ENCODE measurements at places on chromosomes 12 and 14. TPM values are rescaled to one million over a fixed set of nuclear protein-coding genes. Genes with fewer than 3 reads are reported as not detected.

DNA sequence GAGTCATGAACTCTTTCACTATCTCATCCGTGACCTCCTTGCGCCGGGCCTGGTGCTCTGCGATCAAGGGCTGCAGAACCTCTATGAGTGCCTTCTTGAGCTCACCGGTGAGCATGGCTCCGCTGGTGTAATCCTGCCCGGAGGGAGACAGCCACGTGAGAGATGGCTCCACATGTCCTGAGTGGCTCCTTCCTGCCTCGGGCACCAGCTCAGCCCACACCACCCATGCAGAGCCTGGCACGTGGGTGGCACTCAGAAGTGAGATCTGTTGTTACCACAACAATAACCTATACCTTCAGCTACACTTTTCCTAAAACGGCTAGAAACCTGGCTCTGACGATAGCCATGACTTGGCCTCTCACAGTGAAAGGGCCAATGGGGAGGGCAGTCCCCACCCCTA lies 11.8 kb downstream of the SLC25A47 start:
- no peaks in the 10 kb centered on the region for H3K27me3 ChIP-seq
- no peaks in the 10 kb centered on the region for H3K4me1 ChIP-seq
- no peak overlapping the region for H3K4me3 ChIP-seq

GRCh38 chr14:102525219-102525928 lies 15.8 kb upstream of the ANKRD9 start:
- H3K4me3 ChIP-seq: peak overlapping the region; percentile 57
- DNase-seq: no peak
- peak overlapping the region; percentile 83 for H3K27ac ChIP-seq
- H3K27me3 ChIP-seq: no peaks in the 10 kb centered on the region

GRCh38 chr14:63632932-63633514 lies 8.6 kb downstream of the WDR89 start:
- H3K4me1 ChIP-seq: no peaks in the 10 kb centered on the region
- DNase-seq: no peak
- H3K27me3 ChIP-seq: no peaks in the 10 kb centered on the region
- no peaks in the 10 kb centered on the region for H3K36me3 ChIP-seq
- H3K4me3 ChIP-seq: no peak overlapping the region
- no peak overlapping the region for H3K27ac ChIP-seq

- no peaks in the 10 kb centered on the region for H3K4me1 ChIP-seq
- no peaks in the 10 kb centered on the region for H3K27me3 ChIP-seq
- H3K36me3 ChIP-seq: no peaks in the 10 kb centered on the region
- H3K4me3 ChIP-seq: no peak overlapping the region
- no peak for DNase-seq
These were observed 182.0 kb downstream of the CACNA1C start for GRCh38 chr12:2234646-2235350.

- DNase-seq: no peak
- H3K27ac ChIP-seq: no peak overlapping the region
- no peaks in the 10 kb centered on the region for H3K36me3 ChIP-seq
- H3K4me1 ChIP-seq: no peaks in the 10 kb centered on the region
- H3K4me3 ChIP-seq: no peak overlapping the region
These were observed 114.5 kb downstream of the CMAS start for GRCh38 chr12:22160396-22161003.

The FAM186B gene
- 0.28 TPM for total RNA-seq

DNA sequence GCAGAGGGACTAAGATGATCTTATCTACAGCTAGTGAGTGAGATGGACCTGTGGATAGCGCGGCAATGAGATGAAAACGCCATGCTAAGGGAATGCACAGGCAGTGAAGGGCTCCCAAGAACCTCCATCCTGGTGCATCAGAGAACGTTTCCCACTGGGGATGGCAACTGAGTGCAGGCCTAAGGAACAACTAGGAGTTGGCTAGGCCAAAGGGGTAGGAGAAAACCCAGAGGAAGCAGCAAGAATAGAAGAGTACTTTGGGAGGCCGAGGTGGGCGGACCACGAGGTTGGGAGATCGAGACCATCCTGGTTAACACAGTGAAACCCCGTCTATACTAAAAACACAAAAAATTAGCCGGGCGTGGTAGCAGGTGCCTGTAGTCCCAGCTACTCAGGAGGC lies 24.6 kb upstream of the BATF start:
- no peak overlapping the region for H3K27ac ChIP-seq
- H3K27me3 ChIP-seq: no peaks in the 10 kb centered on the region
- H3K36me3 ChIP-seq: no peaks in the 10 kb centered on the region

The CCDC184 gene
- total RNA-seq: 1.4 TPM

The KSR2 gene
- total RNA-seq: 0.08 TPM

DNA sequence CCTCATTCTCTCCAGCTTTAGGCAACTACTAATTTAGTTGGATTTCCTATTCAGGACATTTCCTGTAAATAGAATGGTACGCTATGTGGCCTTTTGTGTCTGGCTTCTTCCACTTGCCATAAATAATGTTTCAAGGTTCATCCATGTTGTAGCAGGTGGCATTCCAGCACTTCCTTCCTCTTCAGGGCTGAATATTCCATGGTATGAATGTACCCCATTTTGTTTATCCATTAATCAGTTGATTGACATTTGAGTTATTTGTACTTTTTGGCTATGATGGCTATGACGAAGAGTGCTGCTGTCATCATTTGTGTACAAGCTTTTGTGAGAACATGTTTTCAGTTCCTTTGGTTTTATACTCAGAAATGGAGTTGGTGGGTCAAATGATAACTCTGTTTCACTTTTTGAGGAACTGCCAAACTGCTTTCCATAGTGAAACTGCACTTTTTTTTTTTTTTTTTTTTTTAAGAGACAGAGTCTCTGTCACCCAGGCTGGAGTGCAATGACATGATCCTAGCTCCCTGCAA lies 6.5 kb upstream of the CDK2AP1 start:
- H3K4me3 ChIP-seq: no peak overlapping the region
- no peaks in the 10 kb centered on the region for H3K27me3 ChIP-seq
- no peak for DNase-seq
- no peaks in the 10 kb centered on the region for H3K4me1 ChIP-seq
- no peaks in the 10 kb centered on the region for H3K36me3 ChIP-seq
- no peak overlapping the region for H3K27ac ChIP-seq

The RD3L gene
- 25.2 TPM for total RNA-seq

GRCh38 chr14:50790589-50790988 lies 40.4 kb downstream of the NIN start:
- H3K36me3 ChIP-seq: no peaks in the 10 kb centered on the region
- peak overlapping the region; percentile 48 for H3K4me3 ChIP-seq
- H3K27me3 ChIP-seq: no peaks in the 10 kb centered on the region
- H3K27ac ChIP-seq: peak overlapping the region; percentile 80

GRCh38 chr12:44603701-44604100 lies 272.4 kb downstream of the NELL2 start:
- no peak overlapping the region for H3K27ac ChIP-seq
- no peaks in the 10 kb centered on the region for H3K27me3 ChIP-seq
- H3K4me3 ChIP-seq: no peak overlapping the region
- no peak for DNase-seq

DNA sequence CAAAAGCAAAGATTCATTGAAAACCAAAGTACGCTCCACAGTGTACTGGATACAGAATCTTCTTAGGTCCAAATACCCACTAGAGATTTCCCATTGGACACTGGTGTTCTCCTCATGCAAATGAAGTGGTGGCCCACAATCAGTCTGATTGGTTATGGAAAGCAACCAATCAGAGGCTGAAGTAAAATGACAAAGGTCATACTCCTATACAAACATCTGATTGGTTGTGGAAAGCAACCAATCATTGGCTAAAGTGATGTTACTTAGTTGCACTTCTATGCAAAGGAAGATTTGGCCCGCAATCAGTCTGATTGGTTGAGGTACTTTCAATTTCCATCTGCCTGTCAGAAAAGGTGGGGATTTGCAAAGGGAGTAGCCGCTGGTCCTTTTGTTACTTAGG lies 1.3 kb upstream of the WASHC3 start:
- H3K27me3 ChIP-seq: no peaks in the 10 kb centered on the region
- H3K27ac ChIP-seq: no peak overlapping the region
- no peaks in the 10 kb centered on the region for H3K36me3 ChIP-seq
- no peak overlapping the region for H3K4me3 ChIP-seq
- H3K4me1 ChIP-seq: peaks cover 4% of the 10 kb centered on the region
- no peak for DNase-seq

DNA sequence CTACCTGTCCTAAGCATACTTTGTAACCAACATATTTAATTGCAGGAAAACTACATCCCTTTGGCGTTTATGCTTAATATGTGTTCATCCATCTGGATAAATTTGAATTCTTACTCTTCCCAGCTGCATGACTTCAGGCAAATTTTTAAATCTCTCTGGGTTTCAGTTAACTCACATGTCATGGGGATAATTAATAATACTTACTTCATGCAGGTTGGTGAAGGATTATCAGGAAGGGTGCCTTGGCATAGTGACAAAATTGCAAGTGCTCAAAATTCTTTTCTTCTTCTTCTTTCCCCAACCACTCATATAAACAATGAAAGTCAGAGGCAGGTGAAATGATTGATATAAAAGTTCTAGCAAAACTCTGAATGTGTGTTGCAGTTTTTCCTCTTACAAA lies 15.9 kb downstream of the SYT10 start:
- H3K27ac ChIP-seq: no peak overlapping the region
- no peaks in the 10 kb centered on the region for H3K27me3 ChIP-seq
- DNase-seq: no peak

- H3K27me3 ChIP-seq: no peaks in the 10 kb centered on the region
- H3K4me1 ChIP-seq: no peaks in the 10 kb centered on the region
- H3K36me3 ChIP-seq: no peaks in the 10 kb centered on the region
- no peak overlapping the region for H3K4me3 ChIP-seq
- H3K27ac ChIP-seq: no peak overlapping the region
These were observed 80.0 kb downstream of the DRAM1 start for GRCh38 chr12:101957252-101957959.

The KCNH3 gene
- total RNA-seq: 1.0 TPM

DNA sequence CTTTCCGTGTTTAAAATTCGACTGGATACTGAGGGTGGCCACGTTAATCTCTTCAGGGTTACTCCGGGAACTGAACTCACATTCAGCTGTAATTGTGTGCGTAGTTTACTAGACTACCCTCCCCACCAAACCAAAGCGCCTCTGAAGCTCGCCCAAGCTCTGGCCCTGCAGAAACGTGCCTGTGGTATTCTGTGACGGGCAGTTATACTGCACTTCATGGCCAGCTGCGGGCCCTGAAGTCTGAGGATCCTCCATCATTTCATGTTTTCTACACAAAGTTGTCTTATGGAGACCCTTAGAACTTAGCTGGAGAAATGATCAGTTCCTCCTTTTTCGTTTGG lies 688 bp downstream of the ZNF26 start:
- H3K4me3 ChIP-seq: peak overlapping the region; percentile 85
- no peaks in the 10 kb centered on the region for H3K27me3 ChIP-seq
- no peaks in the 10 kb centered on the region for H3K36me3 ChIP-seq
- no peaks in the 10 kb centered on the region for H3K4me1 ChIP-seq
- peak overlapping the region; percentile 84 for H3K27ac ChIP-seq

- no peaks in the 10 kb centered on the region for H3K27me3 ChIP-seq
- peak overlapping the region; percentile 90 for H3K27ac ChIP-seq
- H3K4me3 ChIP-seq: peak overlapping the region; percentile 84
- no peak for DNase-seq
- no peaks in the 10 kb centered on the region for H3K36me3 ChIP-seq
- H3K4me1 ChIP-seq: no peaks in the 10 kb centered on the region
These were observed 899 bp downstream of the TPCN1 start for GRCh38 chr12:113221997-113222729.

DNA sequence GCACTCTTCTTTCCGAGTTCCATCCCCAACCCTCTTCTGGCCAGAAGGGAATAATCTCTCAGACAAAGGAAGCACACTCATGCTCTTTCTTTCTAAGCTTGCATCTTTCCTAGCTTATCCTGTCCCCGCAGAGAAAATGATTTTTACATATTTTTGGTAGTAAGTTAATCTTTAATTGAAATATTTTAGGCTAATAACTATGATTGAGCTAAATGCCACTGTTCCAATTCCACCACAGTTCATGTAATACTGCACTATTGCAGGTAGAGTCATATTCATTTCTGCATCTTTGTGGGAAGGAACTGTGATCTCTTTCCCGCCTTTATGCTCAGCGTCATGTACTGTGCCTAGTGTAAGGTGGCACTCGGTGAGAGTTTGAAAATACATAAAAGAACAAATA lies 158.9 kb upstream of the FOXG1 start:
- H3K27ac ChIP-seq: no peak overlapping the region
- no peak overlapping the region for H3K4me3 ChIP-seq
- H3K36me3 ChIP-seq: no peaks in the 10 kb centered on the region
- H3K4me1 ChIP-seq: no peaks in the 10 kb centered on the region

DNA sequence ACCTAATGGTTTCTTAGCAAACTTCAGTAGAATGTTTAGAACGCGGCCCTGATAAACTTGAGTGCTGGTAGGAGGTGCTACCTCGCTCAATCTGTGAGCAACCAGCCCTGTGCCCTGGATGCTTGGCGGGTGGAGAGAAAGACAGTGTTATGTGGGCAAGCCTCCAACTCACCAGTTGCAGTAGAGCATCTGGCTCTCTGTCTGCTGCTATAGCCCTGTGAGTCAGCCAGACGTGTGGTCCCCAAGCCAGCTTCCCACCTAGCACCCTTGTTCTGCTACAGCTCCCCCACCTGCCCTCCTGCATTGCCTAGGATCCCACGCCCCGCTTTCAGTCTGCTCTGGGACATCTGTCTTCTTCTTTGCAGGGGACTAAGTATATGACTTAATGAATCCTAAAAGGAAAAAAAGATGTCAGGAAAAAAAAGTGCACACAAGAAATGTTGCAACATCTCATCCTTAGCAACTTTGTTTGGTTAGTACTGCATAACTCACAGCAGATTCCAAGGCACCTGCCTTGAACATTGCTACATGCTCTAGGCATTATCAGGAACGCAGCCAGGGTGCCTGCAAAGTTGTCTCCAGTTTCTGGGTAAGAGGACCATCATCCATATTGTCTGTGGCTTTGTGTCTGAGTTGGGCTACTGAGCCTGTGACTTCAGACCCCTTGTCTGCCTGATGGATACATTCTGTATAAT lies 13.6 kb downstream of the SNRNP35 start:
- H3K27ac ChIP-seq: peak overlapping the region; percentile 74
- H3K36me3 ChIP-seq: peaks cover 37% of the 10 kb centered on the region
- H3K27me3 ChIP-seq: no peaks in the 10 kb centered on the region
- DNase-seq: no peak
- no peak overlapping the region for H3K4me3 ChIP-seq

GRCh38 chr12:107749083-107749482 lies 11.9 kb downstream of the PRDM4 start:
- DNase-seq: no peak
- no peaks in the 10 kb centered on the region for H3K27me3 ChIP-seq
- H3K4me1 ChIP-seq: no peaks in the 10 kb centered on the region
- no peak overlapping the region for H3K27ac ChIP-seq
- H3K36me3 ChIP-seq: peaks cover 56% of the 10 kb centered on the region

DNA sequence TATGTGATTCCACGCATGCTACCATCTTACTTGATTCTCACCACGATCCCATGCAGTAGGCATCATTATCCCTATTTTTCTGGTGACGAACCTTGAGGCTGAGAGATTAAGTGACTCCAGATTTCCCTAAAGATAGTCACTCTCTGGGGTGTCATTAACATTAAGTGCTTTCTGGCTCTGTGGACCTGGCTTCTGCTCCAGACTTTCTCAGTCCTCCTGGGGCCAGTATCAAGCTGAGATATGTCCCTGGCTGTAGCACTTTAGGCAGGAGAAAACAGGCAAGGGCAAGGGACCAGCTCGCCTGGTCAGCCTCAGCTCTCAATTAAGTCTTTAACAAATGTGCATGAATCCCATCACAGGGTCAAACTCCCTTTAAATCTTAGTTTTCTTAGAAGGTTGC lies 38.3 kb upstream of the PRB2 start:
- DNase-seq: no peak
- H3K27ac ChIP-seq: no peak overlapping the region
- no peak overlapping the region for H3K4me3 ChIP-seq
- H3K4me1 ChIP-seq: no peaks in the 10 kb centered on the region
- H3K36me3 ChIP-seq: no peaks in the 10 kb centered on the region

The LTBP2 gene
- 102 TPM for total RNA-seq

Data from right atrium auricular region (tissue), 2 donors.